Foreskin keratinocyte (primary cell): ENCODE measurements at places on chromosomes 5 and 9.

DNA sequence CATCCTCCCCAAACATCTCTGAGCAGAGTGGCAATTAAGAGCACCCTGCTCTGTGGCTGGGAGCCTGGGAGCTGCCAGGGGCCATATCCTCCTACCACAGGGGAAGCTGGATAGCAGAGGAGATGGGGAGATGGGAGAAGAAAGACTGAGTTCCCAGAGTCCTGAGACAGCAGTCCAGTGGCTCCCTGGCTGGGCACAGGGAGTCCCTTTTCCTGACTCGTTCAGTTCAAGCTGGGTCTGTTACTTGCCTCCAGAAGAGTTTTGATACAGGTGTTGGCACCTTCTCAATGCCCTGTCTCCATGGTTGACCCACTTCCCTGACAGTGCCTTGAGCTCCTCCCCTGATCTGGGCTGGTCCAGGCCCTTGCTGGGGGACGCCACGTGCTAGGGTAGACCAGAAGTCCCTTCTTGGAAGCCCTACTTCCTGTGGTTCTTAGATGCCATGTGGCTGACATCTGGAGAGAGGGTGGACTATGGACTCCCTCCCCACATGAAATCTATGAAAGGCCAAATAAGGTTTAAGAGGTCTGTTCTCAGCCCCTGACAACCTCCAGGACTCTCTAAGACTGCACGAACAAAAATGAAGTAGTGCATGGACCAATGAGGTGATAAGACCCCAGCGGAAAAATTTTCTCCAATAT, 166.2 kb downstream of the AUH start:
- no peak for DNase-seq

- no peak for DNase-seq
These were observed 324 bp upstream of the RGMB start for GRCh38 chr5:98773214-98773463.

- no peak for DNase-seq
These were observed 67.1 kb upstream of the GOLPH3 start for GRCh38 chr5:32241034-32241783.

- DNase-seq: peak; percentile 86
These were observed 13.1 kb downstream of the MARCHF6 start for GRCh38 chr5:10366310-10367272.

- DNase-seq: peak; percentile 26
These were observed 85.7 kb upstream of the NIPBL start for GRCh38 chr5:36790847-36791246.

GRCh38 chr5:82748688-82749460, 328.3 kb downstream of the TMEM167A start:
- DNase-seq: no peak

DNA sequence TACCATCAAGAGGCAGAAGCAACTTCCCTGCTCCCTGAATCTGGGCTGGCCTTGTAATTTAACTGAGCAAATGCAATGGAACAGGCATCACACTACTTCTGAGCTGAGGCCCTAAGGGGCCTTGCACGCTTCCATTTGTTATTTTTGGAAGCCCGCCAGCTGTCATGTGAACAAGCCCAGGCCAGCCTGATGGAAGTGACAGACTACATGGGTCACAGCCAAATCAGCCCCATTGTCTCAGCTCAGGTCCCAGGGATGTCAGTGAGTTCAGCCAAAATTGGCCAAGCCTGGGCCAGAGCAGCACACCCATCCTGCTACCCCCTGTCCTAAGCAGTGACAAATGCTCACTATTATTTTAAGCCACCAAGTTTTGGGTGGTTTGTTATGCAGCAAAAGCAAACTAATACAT, 72.8 kb downstream of the PRRT1B start:
- DNase-seq: peak; percentile 29

GRCh38 chr5:2008851-2009629, 126.3 kb upstream of the IRX4 start:
- DNase-seq: no peak

GRCh38 chr5:59061377-59061776, 478.5 kb downstream of the RAB3C start:
- DNase-seq: no peak

- peak; percentile 63 for DNase-seq
These were observed 3.9 kb upstream of the SPINK1 start for GRCh38 chr5:147835386-147835798.

- DNase-seq: peak; percentile 66
These were observed 567 bp upstream of the SPIN1 start for GRCh38 chr9:88387552-88388202.

DNA sequence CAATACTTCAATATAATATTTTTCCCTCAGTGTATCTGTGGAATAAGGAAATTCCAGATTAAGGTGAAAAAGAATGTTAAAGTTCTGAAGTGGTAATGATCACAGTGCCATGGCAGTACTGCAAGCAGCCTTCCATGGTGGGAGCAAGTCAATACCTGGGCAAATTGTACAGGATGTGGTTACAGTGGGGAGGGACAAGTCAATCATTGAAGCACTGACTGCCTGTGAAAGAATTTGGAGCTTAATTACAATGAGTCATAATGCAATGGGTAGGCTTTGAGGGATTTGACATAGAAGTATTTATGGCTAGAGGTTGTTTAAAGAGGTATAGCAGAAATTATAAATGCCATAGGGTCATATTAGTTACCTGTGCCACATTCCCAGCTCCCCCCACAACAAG, 786.5 kb upstream of the ACO1 start:
- DNase-seq: peak; percentile 87

DNA sequence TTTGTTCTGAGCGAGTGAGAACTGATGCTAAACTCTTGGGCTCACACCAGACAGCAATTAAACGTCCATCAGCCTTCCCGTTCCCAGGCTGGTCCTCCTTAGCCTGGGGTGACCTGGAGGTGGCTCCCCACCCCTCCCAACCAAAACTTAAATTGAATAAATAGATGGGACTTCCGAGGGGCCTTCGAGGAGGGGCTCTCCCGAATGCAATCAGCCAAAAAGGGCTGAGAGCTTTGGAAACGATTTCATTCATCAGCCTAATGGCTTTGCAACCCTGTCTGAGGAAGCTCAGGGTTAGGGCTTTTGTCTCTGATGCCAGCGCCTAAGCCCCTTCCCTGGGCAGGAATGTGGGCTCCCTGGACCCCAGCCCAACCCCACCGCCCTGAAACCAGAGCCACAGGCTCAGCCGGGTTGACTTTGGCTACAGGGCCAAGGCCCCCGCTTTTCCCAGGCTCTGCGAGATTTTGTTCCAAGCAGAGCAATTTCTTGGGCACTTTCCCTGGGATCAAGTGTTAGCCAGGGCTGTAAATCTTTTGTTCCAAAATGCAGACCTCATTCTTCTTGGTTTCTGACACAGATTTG, 29.2 kb downstream of the LHX3 start:
- DNase-seq: no peak

GRCh38 chr9:68822596-68823165, 117.6 kb downstream of the PIP5K1B start:
- DNase-seq: no peak

DNA sequence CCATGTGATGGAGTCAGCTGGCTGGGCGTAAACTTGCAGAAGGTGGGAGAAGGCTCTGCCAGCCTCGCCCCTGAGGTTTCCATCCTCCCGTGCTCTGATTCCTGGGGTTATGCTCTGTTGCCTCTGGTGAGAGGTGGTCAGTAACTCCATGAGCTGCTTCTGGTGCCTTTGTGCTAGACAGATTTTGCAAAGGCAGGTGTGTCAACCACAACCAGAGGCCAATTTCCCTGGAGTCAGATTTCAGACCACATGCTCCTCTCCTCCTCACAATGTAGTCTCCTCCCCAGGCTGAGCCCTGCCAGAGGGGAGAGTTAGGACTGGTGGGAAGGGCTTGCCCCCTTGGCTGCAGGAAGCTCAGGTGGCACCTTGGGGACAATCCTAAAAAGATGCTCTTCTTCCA, 38.8 kb upstream of the TENT4A start:
- DNase-seq: no peak

DNA sequence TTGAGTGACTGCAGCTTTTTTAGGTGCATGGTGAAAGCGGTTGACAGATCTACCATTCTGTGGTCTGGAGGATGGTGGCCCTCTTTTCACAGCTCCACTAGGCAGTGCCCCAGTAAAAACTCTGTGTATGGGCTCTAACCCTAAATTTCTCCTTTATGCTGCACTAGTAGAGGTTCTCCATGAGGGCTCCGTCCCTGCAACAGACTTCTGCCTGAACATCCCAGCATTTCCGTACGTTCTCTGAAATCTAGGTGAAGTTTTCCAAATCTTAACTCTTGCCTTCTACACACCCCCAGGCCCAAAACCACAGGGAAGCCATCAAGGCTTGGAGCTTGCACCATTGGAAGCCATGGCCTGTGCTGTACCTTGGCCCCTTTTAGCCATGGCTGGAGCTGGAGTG, 1898.1 kb upstream of the NUDT12 start:
- DNase-seq: no peak

- peak; percentile 65 for DNase-seq
These were observed 117.7 kb downstream of the STARD4 start for GRCh38 chr5:111394586-111394985.
